Hypothalamus (tissue), 51 donors: ENCODE measurements at places on chromosomes 11 and 22.

GRCh38 chr22:24247011-24247507 is 2.2 kb upstream of the GGT5 start:
- DNase-seq, result no peak

GRCh38 chr22:48369789-48370507 is 1457.7 kb downstream of the BRD1 start:
- DNase-seq, result no peak

DNA sequence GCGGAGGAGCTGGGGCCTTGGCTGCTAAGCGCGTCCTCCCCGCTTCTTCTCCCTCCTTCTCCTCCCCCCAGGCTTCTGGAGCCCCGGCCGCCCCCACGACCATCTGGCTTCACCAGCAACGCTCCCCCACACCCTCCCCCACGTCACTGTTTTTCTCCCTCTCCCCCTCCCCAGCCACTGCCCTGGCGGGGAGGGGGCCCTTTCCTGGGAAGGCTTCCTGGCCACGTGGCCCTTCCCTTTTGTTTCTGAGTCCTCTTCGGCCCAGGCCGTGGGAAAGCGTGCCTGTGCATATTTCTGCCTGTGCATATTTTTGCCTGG is 27.7 kb downstream of the RTN4R start:
- peak; percentile 53 for DNase-seq

GRCh38 chr11:115097796-115098408 is 406.3 kb downstream of the CADM1 start:
- no peak for DNase-seq

DNA sequence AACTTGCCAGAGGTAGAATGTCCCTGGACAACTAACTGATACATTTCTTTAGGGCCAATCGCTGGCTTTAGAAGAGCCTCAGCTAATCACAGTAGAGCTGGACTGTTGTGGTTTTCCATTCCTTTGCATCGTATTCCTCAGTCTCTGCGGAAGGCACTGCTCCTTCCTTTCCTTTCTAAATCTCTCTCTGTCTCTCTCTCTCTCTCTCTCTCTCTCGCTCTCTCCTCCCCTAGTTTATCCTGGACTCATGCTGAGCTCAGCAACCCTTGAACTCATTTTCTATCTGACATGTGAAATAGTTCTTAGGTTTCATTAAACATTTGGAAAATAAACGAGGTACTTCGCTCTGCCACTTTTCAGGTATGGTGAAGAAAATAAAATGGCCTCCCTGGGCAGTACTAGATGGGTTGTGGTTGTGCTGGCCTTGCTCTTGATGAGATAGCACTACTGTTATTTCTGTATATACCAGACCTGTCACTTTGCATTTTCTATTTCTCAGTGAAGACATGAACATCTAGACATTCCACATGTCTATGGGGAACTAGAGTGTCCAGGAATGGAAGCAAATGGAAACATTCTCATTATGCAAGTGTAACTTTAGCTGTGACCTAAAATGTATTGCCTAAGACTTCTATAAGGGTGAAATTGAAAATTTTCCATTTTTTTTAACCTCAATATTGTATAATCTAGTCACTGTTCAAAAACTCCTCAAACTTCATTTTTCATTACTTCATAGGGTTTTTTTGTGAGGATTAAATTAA is 12.0 kb upstream of the SESN3 start:
- no peak for DNase-seq

DNA sequence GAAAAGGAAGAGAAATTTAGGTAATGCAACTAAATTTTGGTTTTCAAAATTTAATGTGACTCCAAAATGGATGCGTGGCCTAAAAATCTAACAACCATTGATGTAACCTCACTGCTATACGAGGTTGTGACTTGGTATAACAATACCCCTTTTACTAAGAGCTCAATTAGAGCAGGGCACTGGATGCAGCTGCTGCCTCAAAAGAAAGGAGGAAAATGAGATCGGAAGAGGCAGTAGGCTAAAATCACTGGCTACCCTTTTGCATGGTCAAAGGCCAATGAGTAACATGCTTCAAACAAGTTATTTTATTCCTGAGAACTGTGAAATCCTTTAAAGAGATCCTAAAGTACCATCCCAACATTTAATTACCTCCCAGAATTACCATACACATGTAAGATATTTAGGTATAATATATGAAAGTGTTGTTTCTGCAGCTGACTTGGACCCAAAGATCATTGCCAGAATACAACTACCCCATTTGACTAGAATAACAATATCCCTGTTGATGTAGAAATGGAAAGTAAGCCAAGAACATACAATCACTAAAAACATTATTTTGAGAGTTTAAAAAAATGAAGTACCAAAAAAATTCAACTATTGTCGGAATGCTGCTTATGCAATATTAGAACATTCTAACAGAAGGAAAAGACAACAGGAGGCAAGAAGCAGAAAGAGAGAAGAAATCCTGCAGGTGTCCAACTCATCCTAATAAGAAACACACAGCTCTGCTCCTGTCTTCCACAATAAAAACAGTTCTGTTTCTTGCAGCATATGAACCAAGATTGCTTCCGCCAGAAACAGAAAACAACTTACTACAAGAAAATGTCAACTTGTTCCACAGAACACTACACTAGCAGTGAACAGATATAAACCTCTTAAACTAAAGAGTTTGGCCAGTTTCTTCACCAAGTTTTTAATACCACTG is 15.0 kb downstream of the SIK3 start:
- DNase-seq, result no peak

DNA sequence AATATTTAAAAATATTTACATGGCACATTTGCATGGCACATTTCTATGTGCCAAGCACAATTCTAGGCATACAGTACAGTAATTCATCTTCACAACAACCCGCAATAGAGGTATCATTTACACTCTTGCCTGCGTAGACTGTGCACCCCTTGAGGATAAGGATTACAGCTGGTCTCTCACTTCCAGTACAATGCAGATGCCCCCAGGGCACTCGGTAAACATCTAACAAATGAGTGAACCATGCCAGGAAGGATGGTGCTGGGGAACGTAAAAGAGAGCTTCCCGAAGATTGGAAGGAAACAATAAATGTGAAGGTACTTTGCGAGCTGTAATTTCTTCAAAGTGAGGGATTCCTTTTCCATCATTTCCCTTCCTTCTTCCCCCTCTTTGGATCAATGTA is 1.3 kb downstream of the PRPF19 start:
- no peak for DNase-seq

GRCh38 chr22:45320357-45320976 is 10.7 kb downstream of the FAM118A start:
- no peak for DNase-seq

GRCh38 chr11:17770048-17770652 is 35.6 kb downstream of the KCNC1 start:
- DNase-seq, result no peak

GRCh38 chr22:19176175-19176643 is 2.3 kb downstream of the SLC25A1 start:
- no peak for DNase-seq

GRCh38 chr11:133228471-133229329 is 303.6 kb downstream of the OPCML start:
- no peak for DNase-seq
